GM23248 (cell line): ENCODE measurements at places on chromosomes 2 and 18. TPM values are rescaled to one million over a fixed set of nuclear protein-coding genes. Genes with fewer than 3 reads are reported as not detected.

The ACOXL gene
- total RNA-seq, result not detected in 2 replicates

The CHST10 gene
- 6.2 and 12.9 TPM in 2 replicates for total RNA-seq

The SLC11A1 gene
- total RNA-seq, result not detected in 2 replicates

The GALR1 gene
- total RNA-seq, result not detected in 2 replicates

The BMP10 gene
- not detected in 2 replicates for total RNA-seq

The LIPG gene
- 0.25 and 0.43 TPM in 2 replicates for total RNA-seq

The NPPC gene
- total RNA-seq, result not detected in 2 replicates

The TBR1 gene
- total RNA-seq, result 0.97 TPM in 1 of 2 replicates, not detected in the other

The SCYGR8 gene
- not detected in 2 replicates for total RNA-seq

The TAF4B gene
- total RNA-seq, result 1.1 and 1.9 TPM in 2 replicates

The CYBRD1 gene
- 222 and 248 TPM in 2 replicates for total RNA-seq

GRCh38 chr2:191565647-191566198 is 112.2 kb upstream of the NABP1 start:
- H3K4me3 ChIP-seq, result no peak overlapping the region
- 0 out of 2 replicates have a peak, but pooled peaks cover 7% of the 10 kb centered on the region for H3K4me1 ChIP-seq
- no peaks in the 10 kb centered on the region for H3K36me3 ChIP-seq
- H3K27ac ChIP-seq, result no peak overlapping the region
- DNase-seq, result no peak
- H3K27me3 ChIP-seq, result no peaks in the 10 kb centered on the region

GRCh38 chr2:162403884-162404283 is 60.0 kb downstream of the GCA start:
- H3K27me3 ChIP-seq, result no peaks in the 10 kb centered on the region
- H3K4me3 ChIP-seq, result no peak overlapping the region
- no peak overlapping the region for H3K27ac ChIP-seq
- no peaks in the 10 kb centered on the region for H3K4me1 ChIP-seq
- H3K36me3 ChIP-seq, result no peaks in the 10 kb centered on the region
- peak; percentile 41 for DNase-seq

- no peaks in the 10 kb centered on the region for H3K4me1 ChIP-seq
- H3K27ac ChIP-seq, result no peak overlapping the region
- no peak for DNase-seq
- H3K27me3 ChIP-seq, result no peaks in the 10 kb centered on the region
- H3K36me3 ChIP-seq, result no peaks in the 10 kb centered on the region
Measured at GRCh38 chr2:206526416-206526815, 83.1 kb downstream of the ADAM23 start.

DNA sequence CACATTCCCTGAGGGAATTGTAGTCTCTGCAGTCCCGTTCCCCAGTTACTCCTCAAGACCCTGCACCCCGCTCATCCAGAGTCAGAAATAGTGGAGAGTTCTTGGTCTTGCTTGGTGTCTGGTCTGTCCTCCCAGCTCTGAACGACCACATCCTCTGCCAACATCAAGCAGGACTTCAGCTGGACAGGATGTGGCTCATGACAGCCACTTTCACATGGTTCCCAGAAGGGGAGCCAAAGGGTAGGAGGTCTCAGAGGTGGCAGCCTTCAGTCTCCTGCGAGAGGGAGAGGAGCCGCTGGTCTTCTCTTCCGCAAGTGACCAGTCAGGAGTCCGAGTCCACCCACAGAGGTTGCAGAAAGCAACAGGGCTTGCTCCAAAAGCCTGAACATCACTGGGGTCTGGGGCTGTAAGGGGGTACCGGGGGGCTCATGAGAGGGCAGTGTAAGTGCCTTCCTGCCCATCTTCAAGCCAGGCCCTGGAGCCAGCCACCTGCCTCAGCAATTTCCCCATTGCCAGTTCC is 29.8 kb downstream of the B3GNT7 start:
- no peaks in the 10 kb centered on the region for H3K27me3 ChIP-seq
- H3K36me3 ChIP-seq, result no peaks in the 10 kb centered on the region
- no peaks in the 10 kb centered on the region for H3K4me1 ChIP-seq
- H3K4me3 ChIP-seq, result no peak overlapping the region
- DNase-seq, result no peak

DNA sequence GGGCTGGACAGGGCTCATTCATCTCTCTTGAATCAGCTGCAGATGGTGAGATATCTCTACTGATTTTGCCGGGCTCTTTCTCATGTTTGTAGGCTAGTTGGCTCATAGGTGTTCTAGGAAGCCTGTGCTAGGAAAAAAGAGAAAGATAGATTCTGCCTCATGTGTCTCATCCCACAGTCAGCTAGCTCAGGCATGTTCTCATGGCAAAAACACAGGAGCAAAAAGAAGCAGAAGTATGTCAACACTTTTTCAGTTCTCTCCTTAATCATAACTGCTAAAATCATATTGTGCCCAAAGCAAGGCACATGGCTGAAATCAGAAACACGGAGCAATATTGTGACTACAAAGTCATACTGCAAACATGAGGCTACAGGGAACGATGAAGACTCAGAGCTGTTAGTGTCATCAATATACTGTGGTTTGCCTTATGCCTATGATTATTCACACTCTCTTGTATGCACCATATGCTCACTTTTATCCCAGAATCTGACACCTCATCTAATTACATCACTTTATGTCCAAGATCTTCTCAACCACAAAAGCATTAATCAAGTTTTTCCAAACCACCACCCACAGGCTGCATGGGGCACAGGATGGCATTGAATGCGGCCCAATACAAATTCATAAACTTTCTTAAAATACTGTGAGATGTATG is 571.9 kb upstream of the CNTNAP5 start:
- DNase-seq, result no peak
- no peak overlapping the region for H3K4me3 ChIP-seq
- no peaks in the 10 kb centered on the region for H3K4me1 ChIP-seq
- H3K36me3 ChIP-seq, result no peaks in the 10 kb centered on the region
- no peak overlapping the region for H3K27ac ChIP-seq

DNA sequence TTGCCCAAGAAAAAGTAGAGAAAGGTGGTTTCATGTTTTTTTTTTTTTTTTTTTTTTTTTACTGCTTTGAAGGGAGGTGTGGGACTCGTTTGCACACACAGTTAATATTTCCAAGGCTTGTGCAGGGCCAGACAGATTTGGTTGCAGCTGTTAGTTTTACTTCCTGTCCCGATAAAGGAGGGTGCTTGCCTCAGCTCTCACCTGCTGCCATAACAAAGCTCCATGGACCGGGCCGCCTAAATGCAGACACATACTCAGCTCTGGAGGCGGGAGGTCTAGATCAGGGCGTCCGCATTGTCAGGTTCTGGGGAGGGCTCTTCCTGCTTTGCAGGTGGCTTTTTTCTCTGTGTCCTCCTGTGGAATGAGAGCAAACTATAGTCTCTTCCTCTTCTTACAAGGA is 69.9 kb downstream of the ODC1 start:
- H3K27me3 ChIP-seq, result no peaks in the 10 kb centered on the region
- no peak overlapping the region for H3K4me3 ChIP-seq
- no peak overlapping the region for H3K27ac ChIP-seq
- no peaks in the 10 kb centered on the region for H3K4me1 ChIP-seq
- no peak for DNase-seq

- H3K27ac ChIP-seq, result peak within 1 kb of the TSS; percentile 80
- no peaks in the 10 kb centered on the region for H3K27me3 ChIP-seq
- DNase-seq, result peak; percentile 68
- peak within 1 kb of the TSS; percentile 78 for H3K4me3 ChIP-seq
Measured at GRCh38 chr2:85584354-85584856, at the start of gene VAMP5. Gene VAMP5 (plus strand): TSS chr2:85584431. CDS start chr2:85584491, 60 bp downstream.

GRCh38 chr2:21453723-21454450 is 330.1 kb downstream of the TDRD15 start:
- H3K27me3 ChIP-seq, result no peaks in the 10 kb centered on the region
- no peak overlapping the region for H3K4me3 ChIP-seq
- no peak for DNase-seq
- no peak overlapping the region for H3K27ac ChIP-seq
- no peaks in the 10 kb centered on the region for H3K4me1 ChIP-seq

GRCh38 chr18:52667463-52668065 is 327.6 kb downstream of the DCC start:
- H3K27ac ChIP-seq, result no peak overlapping the region
- no peak overlapping the region for H3K4me3 ChIP-seq
- H3K27me3 ChIP-seq, result no peaks in the 10 kb centered on the region

- peaks cover 28% of the 10 kb centered on the region for H3K27me3 ChIP-seq
- DNase-seq, result no peak
- H3K36me3 ChIP-seq, result no peaks in the 10 kb centered on the region
- H3K4me3 ChIP-seq, result no peak overlapping the region
- no peaks in the 10 kb centered on the region for H3K4me1 ChIP-seq
Measured at GRCh38 chr18:11724781-11725180, 35.7 kb downstream of the GNAL start.

DNA sequence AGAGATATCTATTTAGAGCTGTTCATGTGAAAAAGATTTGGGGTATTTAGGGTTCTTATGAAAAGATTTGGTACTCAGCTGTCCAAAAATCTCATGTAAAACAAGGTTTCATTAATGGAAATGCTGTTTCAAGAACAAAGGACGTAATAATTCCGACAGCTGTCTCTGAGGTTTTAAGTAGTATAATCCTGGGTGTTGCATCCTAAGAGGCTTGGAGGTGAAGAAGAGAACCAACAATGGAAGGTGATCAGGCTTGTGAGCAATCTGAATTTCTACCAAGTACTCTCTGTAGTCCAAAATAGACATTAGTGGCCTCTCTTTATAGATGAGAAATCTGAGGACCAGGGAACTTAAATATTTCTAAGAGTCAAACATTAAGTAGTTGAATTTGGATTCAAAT is 205.1 kb downstream of the BABAM2 start:
- no peak overlapping the region for H3K4me3 ChIP-seq
- H3K4me1 ChIP-seq, result peaks cover 12% of the 10 kb centered on the region
- no peak for DNase-seq
- H3K27me3 ChIP-seq, result no peaks in the 10 kb centered on the region

- H3K27me3 ChIP-seq, result no peaks in the 10 kb centered on the region
- H3K27ac ChIP-seq, result no peak overlapping the region
- no peak for DNase-seq
- H3K4me1 ChIP-seq, result no peaks in the 10 kb centered on the region
Measured at GRCh38 chr18:31104444-31104843, 2.2 kb upstream of the DSC2 start.

DNA sequence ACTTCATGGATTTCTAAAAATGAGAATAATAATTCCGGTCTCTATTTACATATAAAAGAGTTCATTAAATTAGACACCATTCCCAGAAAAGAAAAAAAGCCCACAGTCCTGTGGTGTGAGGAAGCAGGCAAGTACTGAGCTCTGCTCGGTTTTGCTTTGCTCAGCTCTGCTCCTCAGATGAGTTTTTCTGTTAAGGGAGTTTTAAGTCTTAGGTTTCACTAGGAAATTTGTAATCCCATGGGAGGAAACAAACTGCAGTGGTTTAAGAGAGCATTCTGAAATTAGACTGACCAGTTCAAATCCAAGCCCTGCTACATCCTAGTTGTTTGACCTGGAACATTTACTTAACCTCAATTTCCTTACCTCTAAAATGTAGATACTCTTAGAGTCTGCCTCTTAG is 338.6 kb upstream of the MMADHC start:
- DNase-seq, result no peak
- no peaks in the 10 kb centered on the region for H3K36me3 ChIP-seq
- no peak overlapping the region for H3K4me3 ChIP-seq
- H3K27ac ChIP-seq, result no peak overlapping the region
- no peaks in the 10 kb centered on the region for H3K27me3 ChIP-seq
- peaks cover 14% of the 10 kb centered on the region for H3K4me1 ChIP-seq

GRCh38 chr2:38390947-38391346 is 13.9 kb upstream of the ATL2 start:
- peaks cover 47% of the 10 kb centered on the region for H3K27me3 ChIP-seq
- no peaks in the 10 kb centered on the region for H3K36me3 ChIP-seq
- H3K4me1 ChIP-seq, result peaks cover 9% of the 10 kb centered on the region
- no peak overlapping the region for H3K27ac ChIP-seq

DNA sequence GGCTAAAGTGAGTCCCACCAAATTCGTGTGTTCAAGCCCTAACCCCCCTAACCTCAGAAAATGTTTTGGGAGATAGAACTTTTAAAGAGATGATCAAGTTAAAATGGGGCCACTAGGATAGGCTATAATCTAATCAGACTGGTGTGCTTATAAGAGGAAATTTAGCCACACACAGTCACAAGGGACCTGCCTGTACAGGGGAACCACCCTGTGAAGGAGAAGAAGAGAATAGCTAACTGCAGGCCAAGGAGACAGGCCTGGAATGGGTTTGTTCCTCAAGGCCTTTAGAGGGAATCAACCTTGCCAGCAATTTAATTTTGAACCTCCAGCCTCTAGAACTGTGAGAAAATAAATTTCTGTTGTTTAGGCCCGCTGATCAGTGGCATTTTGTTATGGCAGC is 36.0 kb upstream of the TANK start:
- H3K4me1 ChIP-seq, result peaks cover 27% of the 10 kb centered on the region
- H3K27me3 ChIP-seq, result no peaks in the 10 kb centered on the region
- H3K27ac ChIP-seq, result peak overlapping the region; percentile 74
- no peak overlapping the region for H3K4me3 ChIP-seq

DNA sequence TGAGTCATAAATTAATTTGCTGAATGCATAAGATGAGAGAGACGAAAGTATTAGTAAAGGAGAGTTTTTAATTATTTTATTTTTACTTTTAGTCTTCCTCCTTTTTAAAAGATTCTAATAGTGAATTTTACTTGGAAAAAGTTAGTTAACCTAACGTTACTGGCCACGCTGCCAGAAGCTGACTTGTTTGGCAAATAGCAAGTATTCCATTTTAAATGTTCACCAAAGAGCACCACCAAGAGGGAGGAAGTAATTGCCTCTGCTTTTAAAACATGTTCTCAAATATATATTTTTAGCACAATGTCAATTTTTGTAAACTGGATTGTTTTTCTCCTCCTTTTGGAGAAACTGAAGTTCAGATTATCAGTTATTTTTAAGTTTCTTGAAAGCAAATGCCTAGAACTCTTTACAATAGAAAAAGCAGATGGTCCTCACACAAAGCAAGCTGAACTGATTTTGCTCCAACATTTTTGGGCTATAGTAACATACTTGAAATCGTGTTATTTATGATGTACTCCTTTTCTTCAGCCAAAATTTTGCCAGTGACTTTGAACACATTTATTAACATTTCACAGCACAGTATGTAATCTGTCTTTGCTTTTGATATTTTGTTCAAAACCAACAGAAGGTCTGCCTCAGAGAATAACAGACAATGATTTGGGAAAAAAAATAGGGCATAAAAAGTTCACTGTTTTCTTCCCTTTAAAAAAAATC is 1311.0 kb upstream of the FAM98A start:
- H3K27me3 ChIP-seq, result no peaks in the 10 kb centered on the region
- H3K4me1 ChIP-seq, result no peaks in the 10 kb centered on the region
- no peak for DNase-seq

DNA sequence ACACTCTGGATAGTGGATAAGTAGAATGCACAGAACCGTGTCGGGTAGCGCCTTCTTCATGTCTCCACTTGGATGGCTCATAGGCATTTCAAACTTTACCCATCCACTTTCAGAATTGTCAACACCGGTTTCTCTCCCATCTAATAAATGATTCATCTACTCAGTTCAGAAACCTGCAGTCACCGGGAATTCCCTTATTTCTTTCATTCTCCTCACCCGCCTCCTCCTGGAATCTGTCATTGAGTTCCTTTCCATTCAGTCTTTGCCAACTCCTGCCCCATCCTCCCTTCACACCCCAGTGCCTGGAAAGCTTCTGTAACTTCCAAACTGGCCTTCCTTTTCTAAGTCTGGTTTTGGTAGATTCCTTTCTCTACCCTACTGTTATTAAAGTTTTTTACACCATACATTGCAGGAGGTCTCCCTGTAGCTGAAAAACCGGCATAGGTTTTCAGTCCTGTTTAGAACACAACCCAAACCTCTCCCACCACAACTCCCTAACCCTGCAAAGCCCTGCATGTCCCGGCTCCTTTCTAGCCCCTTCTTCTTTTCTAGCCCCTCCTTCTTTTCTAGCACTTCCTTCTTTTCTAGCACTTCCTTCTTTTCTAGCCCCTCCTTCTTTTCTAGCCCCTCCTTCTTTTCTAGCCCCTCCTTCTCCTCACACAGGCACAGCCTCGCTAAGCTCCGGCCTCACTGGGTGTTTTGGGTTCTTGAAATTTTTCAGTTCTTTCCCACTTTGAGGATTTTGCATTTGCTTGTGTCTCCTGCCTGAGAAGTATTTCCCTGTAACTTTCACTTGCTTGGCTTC is 133.9 kb upstream of the KLHL14 start:
- H3K27ac ChIP-seq, result no peak overlapping the region
- peaks cover 66% of the 10 kb centered on the region for H3K27me3 ChIP-seq
- H3K36me3 ChIP-seq, result no peaks in the 10 kb centered on the region
- peaks cover 7% of the 10 kb centered on the region; the same call in 1 of the 2 replicates for H3K4me1 ChIP-seq
